ENCODE measurements at places on chromosomes 3 and 15.

DNA sequence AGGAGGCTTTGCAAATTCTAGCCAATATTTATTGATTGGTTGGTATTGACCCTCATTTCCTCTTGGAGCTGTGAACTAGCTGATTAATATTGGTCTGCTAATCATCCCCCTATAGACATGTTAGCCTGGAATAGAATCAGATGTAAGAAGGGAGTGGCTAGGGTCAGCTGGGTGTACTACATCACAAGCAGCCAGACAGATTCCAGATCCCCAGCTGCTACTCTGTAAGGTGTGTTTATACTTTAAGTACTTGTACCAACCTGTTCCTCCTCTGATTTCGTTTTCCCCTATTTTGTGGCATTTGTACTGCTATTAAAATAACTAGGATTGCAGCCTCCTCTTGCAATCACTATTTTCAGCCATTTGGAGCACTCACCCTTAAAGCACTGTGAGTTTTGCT is 49.9 kb downstream of the PARP15 start:
- DNase-seq, result no peak

DNA sequence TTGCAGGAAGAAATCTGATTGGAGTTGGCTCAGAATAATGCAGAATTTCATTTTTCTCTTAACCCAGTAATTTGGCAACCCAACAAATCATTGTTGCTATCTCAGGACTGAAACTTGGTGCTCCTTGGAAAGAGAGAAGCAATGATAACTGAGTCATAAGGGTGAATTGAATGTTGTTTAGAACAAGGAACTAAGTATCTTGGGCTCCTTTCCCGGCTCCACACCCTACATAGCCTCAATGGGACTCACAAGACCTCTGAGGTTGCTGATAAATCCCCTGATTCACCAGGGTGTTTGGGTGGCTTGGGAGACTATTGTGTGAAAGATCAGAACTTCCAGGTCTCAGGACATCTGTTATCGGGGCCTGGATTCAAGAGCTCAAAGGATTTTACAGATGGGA is 7.8 kb upstream of the RAB8B start:
- DNase-seq, result no peak

DNA sequence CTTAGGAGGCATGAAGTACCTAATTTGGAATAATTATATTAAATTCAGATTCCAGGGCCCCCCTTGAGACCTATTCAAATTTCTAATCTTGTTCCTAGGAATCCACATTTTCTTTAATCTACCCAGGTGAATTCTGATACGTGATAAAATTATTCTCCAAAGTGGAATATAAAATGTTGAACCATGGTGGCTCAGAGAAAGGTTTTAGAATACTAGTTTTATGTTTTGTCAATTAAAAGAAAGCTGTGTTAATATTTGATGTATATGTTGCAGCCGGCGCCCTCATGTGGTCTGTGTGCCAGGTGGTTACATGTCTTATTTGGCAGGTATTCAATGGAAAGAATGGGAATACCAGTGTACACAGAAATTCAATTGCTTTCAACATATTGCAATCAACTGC is 321.8 kb downstream of the FEZF2 start:
- peak; percentile 9 for DNase-seq

DNA sequence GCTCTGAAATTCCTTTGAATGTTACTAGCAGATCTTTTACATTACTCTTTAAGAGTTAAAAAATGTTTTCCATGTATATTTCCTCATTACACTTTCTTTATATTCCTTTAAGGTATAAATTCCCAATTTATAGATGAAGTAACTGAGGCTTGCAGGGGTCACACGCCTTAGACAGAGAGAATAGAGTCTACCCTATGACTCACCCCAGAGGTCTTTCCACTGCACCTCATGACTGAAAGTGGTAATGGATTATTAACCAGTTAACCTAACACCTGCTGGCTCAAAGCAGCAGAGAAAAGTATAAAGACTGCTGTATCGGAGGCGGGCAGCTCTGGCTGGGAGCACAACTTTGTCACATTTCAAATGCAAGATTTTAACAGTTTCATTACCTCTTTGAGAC is 37.7 kb downstream of the LDHAL6B start:
- DNase-seq, result no peak

GRCh38 chr15:58447271-58448010 is 15.7 kb downstream of the LIPC start:
- DNase-seq, result no peak

DNA sequence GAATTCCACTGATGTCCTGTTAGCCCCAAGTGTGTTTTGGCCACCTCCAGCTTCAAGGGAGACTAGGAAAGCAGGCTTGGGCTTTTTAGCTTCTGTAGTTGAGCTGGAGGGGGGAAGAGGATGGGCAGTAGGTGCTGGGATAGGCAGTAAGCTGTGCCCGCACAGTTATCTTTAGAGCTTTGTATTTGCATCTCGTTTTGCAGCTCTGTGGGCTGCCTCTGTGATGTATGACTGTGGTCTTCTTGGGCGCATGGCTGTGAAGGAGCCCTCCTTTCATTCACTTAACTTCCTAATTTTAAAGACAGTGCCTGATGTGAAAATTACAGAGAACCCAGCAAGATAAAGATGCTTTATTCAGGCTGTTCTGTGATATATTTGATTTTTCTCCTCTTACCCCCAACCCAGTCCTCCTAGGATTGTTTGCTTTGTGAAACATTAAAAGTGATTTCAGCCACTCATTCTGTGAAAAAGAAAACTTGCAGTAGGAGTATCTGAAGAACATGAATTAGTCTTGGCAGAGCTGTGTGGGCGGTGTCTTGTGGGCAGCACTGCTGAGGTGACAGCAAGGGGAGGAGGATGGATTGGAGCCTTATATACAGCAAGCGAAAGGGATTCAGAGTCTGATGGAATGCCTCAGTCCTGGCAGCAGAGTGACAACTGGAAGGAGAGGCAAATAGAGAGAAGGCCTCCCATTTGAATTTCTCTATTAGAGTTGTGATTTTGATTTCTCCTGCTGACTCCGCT is 74.3 kb downstream of the LARS2 start:
- DNase-seq, result peak; percentile 94

- peak; percentile 55 for DNase-seq
Observed at GRCh38 chr3:71581457-71582035, 2.0 kb downstream of the FOXP1 start.

- DNase-seq, result no peak
Observed at GRCh38 chr3:192953926-192954325, 36.3 kb upstream of the MB21D2 start.

- DNase-seq, result no peak
Observed at GRCh38 chr3:174218016-174218415, 641.1 kb upstream of the NAALADL2 start.

DNA sequence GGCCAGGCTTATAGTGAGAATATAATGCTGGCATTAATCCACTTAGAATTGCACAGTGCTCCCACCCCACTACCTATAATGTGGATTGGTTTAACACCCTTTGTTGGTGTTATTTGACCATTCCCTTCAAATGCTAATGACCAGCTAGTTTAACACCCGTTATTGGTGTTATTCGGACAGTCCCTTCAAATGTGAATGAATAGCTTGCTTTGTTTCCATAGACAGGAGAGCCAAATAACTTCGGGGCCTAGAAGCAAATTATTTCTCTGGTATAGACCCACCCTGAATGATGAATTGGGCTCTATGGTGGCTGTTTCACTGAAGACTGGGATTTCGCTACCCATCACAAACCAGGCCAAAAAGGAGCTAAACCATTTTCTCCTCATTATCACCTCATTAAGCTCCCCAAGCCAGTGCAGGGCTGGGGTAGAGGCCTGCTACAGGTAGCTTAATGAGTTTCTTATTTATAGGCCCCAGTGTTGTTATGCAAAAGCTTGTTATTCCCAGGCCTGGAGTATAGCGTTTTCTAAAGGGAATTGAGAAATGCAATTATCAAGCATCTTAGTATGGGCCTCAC is 494.1 kb upstream of the DPH6 start:
- no peak for DNase-seq
